Adipocyte (in vitro differentiated cells): ENCODE measurements at places on chromosomes 7 and 10.

GRCh38 chr7:3747467-3747866 is 446.4 kb downstream of the SDK1 start:
- no peak for DNase-seq

DNA sequence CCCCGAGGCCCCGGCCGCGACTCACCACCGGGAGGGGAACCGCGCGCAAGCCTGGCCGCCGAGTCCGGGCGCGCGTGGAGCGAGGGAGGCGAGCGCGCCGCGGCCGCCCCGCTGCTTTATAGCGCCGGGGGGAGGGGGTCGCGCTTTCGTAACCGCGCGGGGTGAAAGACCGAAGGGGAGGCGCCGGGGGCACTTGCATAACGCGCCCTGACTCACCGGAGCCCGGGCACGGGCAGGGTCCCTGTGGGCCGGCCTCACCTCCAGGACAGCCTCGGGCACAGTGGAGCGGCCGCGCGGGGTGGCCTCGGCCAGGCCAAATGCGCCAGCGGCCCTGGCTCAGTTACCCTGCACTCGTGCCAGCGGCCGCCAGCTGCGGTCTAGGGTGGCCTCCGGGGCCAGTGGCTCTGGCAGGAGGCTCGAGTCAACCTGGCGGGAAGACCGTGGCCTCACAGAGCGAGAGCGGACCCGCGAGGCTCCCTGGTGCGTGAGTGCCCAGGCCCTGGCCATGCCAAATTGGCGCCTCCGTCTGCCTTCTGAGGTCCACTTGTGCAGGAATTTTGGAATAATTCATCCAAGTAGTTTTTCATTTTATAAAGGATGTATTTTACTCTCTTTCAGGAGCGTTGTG is at the start of gene RBP4:
RBP4 (minus strand) TSS at position 90 of the 628 bp plus-strand sequence. CDS start 207 bp downstream, outside the sequence.
- peak; percentile 52 for DNase-seq

DNA sequence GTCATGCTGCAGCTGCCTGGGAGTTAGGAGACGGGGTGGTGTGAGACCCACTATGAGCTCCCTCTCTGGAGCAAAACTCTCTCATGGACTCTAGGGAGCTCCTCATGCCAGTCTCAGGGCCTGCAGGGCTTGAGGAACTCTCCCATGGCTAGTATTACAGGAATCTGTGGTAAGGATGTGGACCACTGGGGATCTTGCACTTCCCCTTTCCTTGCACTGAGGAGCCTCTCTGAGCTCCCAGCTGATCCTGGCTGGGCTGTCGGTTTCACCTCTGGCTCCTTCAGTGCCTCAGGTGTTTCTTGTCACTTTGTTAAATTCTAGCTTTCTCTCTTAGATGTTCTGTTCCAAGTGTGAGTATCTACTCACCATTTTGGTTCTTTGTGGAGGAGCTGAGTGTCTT is 71.6 kb upstream of the IMMP2L start:
- no peak for DNase-seq

DNA sequence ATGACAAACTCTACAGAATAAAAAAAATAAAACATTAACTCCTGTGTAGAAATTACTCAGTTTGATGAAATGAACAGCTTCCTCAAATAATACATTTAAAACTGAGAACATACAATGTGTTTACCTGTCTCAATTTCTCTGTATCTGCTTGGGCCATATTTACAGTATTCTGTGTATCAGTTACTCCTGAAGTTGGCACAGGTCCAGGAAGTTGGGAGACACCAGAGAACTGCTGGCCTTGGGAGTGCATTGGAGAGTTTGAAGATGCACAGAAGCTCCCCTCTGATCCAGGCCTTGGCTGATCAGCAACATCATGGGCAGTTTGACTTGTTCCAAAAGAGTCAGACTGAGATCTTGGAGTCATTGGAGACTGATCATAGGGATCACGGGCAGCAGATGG is 155.1 kb downstream of the GALNT11 start:
- DNase-seq, result no peak

GRCh38 chr10:99630433-99630832 is 10.2 kb upstream of the SLC25A28 start:
- peak; percentile 78 for DNase-seq

- peak; percentile 8 for DNase-seq
Observed at GRCh38 chr10:129030996-129031843, 435.8 kb upstream of the MGMT start.

GRCh38 chr7:4886671-4887070 is 3.2 kb upstream of the RADIL start:
- no peak for DNase-seq

- no peak for DNase-seq
Observed at GRCh38 chr10:52768001-52768532, 4.5 kb downstream of the MBL2 start.

- DNase-seq, result no peak
Observed at GRCh38 chr10:13700473-13701144, 113.8 kb downstream of the PRPF18 start.

GRCh38 chr10:86049442-86049841 is 317.2 kb downstream of the GRID1 start:
- no peak for DNase-seq
